ENCODE measurements at places on chromosomes 7 and 10. TPM values are rescaled to one million over a fixed set of nuclear protein-coding genes. Genes with fewer than 3 reads are reported as not detected.

GRCh38 chr10:81040031-81040430 lies 502.3 kb downstream of the SH2D4B start:
- no peaks in the 10 kb centered on the region for H3K4me1 ChIP-seq
- no peak for DNase-seq
- no peaks in the 10 kb centered on the region for H3K27me3 ChIP-seq
- H3K27ac ChIP-seq, result no peak overlapping the region
- no peak overlapping the region for H3K4me3 ChIP-seq
- no peaks in the 10 kb centered on the region for H3K36me3 ChIP-seq

DNA sequence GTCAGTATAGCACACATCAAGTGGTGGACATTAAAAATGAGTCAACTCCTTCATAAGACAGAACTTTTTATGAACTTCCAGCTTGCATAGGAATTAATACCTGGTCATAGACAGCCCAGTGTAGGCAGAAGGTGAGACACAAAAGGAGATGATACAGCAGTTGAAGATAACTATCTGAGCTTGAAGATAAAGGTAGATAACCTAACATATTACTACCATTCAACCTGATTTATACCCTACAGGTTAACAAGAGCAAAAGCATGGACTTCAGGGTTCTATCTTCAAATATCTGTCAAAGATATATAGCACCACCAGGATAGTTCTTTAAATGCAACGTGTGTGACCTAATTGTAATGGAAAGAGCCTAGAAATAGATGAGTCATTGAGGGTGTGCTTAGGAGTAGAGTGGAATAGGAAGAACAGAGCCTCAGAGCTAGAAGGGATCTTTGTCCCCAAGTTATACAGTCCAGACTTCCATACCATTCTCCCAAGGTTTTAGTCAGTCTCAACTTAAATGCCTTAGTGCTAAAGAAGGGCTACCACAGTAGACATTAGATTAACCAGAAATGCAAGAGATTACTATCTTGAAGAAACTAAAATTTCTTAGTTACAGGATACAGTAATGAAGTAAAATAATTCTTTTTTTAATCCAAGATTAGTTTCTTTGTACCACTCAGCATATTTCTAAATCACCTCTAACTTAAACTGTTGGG lies 9.2 kb downstream of the ZNF800 start:
- H3K36me3 ChIP-seq, result no peaks in the 10 kb centered on the region
- DNase-seq, result no peak
- no peaks in the 10 kb centered on the region for H3K27me3 ChIP-seq
- no peak overlapping the region for H3K4me3 ChIP-seq
- H3K27ac ChIP-seq, result no peak overlapping the region

The DENND10 gene
- 61.3 TPM for polyA plus RNA-seq

DNA sequence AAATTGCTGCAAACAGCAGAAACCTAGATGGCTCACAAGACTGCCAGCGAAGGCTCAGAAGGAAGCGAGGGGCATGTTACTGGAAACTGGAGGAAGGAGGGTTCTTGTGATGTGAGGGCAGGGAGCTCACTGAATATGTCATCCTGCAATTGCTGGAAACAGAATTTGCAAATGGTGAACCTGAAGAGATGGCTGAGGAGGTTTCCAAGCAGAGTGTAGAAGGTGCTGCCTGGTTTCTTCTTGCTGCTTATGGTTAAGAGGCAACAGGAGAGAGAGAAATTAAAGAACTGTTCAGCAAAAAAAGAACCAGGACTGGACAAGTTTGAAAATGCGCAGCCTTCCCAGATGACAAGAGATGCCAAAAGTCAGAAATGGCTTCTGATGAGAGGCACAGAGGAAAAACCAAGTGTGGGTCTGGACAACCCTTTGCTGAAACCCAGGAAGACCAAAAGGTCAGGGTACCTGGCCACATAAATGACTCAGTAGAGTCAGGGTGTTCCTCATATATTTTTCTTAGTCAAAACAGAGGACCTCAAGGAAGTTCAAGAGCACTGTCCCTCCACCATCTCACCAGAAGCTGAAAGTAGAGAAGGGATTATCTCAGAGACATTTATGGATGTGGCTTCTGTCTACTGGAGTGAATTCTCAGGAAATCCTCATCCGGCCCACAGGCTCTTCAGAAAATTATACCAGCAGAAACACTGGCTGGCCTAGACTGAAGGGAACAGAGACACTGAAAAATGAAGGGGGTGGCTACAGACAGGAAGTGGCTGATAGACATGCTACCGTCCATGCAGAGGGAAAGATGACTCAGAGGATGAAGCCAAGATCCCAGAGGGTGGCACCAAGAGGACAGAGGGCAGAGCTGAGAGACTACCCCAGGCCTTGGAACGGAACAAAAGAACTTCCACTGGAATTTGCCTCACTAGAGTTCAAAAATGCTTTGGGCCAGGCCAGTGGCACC lies 10.1 kb downstream of the PAPOLB start:
- no peaks in the 10 kb centered on the region for H3K27me3 ChIP-seq
- peaks cover 2% of the 10 kb centered on the region for H3K36me3 ChIP-seq
- peaks cover 3% of the 10 kb centered on the region for H3K4me1 ChIP-seq
- H3K27ac ChIP-seq, result no peak overlapping the region

DNA sequence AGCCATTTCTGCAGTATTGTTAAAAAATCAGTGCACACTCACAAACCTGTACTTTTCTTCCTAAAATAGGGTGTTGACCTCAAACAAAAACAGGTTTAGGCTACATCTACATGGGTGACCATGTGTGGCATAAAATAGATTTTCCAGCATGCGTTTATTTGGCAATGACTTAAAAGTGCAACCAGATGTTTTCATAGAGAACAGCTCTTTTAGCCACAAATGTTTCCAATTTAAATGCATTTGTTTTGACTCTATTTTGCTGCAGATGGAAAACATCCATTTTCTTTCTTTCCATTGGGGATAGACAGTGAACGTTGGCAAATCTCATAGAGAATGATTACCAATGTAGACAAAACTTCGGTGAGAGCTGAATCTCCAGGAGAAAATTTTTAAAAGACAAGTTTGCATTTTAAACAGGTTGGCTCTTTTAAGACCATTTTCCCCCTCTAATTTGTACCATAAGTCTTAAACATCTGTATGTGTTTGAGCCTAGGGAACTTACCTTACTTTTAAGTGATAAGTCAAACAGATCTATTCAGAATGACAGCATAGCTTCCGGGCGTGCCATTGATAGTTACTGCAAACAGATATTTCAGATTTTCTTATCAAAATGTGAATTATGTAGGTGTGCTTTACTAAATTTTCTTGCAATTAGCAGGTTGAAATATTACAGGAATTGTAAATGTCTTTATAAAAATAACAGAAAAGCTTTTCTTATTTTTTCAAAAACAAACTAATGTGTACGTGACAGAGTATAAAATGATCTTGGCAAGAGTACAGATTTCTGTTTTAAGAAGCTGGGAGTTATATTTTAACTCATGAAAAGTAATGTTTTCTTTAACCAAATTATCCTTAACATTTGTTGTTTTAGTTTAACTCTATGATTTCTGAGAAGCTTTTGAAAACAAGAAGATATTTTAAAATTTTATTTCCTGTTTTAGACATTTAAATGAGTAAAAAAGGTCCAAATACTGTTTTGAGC lies 144.9 kb downstream of the HGF start:
- no peak overlapping the region for H3K27ac ChIP-seq
- H3K27me3 ChIP-seq, result no peaks in the 10 kb centered on the region
- H3K4me1 ChIP-seq, result no peaks in the 10 kb centered on the region
- H3K36me3 ChIP-seq, result no peaks in the 10 kb centered on the region
- no peak overlapping the region for H3K4me3 ChIP-seq

GRCh38 chr7:143909863-143910262 lies 7.9 kb upstream of the TCAF1 start:
- DNase-seq, result no peak
- no peak overlapping the region for H3K27ac ChIP-seq
- no peaks in the 10 kb centered on the region for H3K4me1 ChIP-seq
- H3K36me3 ChIP-seq, result no peaks in the 10 kb centered on the region

The ZNF488 gene
- polyA plus RNA-seq, result 39.6 TPM

The EPO gene
- polyA plus RNA-seq, result 0.44 TPM
